Osteocyte (in vitro differentiated cells): ENCODE measurements at places on chromosomes 4 and X. TPM values are rescaled to one million over a fixed set of nuclear protein-coding genes. Genes with fewer than 3 reads are reported as not detected.

DNA sequence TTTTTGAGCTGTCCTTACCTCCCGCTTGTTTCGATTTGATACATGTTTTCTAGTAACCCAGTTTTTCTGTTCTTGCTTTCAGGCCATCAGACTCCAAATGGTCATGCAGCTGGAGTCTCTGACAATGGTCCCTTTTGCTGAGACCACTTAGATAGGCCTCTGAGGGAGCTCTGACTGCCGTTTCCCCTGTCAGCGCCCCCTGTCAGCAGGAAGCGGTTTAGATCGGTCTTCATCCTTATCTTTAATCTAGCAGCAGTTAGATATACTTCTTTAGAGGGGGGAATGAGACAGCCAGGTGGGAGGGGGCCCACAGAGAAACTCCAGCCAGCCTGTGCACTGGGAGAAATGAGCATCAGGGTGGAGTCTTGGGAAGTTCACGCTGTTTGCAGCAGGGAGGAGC, 457.9 kb downstream of the GPAT3 start:
- DNase-seq: no peak

DNA sequence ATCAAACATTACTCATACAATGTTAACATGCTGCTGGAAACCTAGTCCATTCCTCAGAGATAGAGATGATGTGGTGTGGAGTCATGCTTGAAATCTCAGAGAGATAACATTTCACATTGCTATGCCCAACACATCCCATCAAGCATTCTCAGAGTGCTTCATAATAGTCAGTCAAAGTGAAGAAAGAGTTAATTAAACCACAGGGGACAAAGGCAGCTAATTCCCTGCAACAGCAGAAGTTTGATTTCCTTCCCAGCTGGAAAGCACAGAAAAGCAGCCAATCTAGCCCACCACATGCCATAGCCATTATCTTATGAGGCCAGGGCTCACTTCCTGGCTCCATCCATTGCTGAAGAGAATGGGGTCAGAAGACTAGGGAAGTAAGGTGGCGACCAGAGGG, 8.9 kb downstream of the KDR start:
- DNase-seq: no peak

DNA sequence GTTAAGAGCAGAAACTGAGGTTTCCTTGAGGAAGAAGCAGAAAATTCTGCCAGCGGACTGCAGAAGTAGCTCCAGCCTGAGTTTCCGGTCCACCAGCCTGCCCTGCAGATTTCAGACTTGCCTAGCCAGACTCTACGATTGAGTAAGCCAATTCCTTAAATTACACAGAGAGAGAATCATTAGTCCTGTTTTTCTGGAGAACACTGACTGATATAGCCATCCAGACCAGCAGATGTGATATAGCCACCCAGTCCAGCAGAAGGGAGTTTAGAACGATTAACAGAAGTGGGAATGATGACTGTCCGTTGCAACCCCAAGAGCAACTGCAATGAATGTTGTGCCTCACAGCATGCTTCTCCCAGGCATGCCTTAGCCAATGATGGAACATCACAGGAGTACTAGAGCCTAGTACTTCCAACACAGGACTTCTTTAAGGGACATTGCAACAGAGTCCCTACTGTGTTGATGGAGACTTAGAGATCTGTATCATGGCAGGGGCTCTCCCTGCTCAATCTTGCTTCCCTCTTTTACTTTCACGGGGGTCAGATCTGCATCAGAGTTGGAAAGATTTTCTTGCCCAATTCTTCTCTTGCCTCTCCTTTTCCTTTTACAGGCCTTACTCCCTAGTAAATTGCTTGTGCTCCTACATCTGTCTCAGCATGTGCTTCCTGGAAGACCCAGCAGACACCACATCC, 264.6 kb upstream of the CLNK start:
- DNase-seq: no peak

The PDZD4 gene
- 23.9 and 26.6 TPM in 2 replicates for total RNA-seq

DNA sequence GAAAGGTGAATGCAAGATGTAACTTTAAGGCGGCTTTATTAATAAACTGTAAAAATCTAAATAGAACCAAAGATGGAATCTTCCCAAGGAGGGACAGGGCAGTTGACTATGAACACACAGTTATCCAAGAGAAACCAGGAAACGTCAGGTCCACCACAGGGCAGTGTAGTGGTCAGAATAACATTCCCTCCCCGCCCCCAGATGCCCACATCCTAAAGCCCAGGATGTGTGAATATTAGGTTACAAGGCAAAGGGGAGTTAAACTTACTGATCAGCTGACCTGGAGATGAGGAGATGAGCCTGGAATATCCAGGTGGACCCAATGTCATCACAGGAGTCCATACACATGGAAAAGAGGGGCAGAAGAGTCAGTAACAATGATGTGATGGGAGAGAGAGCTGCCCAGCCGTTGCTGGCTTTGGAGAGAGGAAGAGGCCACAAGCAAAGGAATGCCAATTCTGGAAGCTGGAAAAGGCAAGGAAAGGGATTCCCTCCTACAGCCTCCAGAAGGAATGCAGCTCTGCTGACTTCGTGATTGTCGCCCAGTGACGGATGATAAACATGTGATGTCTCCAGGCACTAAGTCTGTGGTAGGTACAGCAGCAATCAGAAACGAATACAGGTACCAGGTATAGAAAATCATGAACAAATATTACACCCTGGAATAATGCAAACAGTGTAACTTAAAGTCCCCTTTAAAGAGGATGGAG, 5.2 kb downstream of the SH3KBP1 start:
- no peak for DNase-seq

DNA sequence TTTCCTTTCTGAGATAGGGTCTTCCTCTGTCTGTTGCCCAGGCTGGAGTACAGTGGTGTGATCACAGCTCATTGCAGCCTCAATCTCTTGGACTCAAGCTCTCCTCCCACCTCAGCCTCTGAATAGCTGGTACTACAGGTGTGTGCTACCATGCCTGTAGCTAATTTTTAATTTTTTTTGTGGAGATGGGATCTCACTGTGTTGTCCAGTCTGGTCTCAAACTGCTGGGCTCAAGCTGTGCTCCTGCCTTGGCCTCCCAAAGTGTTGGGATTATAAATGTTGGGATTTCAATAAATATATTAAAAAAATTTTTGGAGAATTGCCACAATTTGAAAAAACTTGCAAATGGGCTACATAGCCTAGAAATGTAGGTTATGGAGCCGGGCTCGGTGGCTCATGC, 18.5 kb downstream of the RAPGEF2 start:
- DNase-seq: no peak

GRCh38 chr4:95982516-95982915, 142.6 kb downstream of the PDHA2 start:
- no peak for DNase-seq
